ENCODE measurements at places on chromosomes 7 and 10.

- no peak for DNase-seq
Measured at GRCh38 chr10:121084016-121084674, 233.0 kb downstream of the WDR11 start.

DNA sequence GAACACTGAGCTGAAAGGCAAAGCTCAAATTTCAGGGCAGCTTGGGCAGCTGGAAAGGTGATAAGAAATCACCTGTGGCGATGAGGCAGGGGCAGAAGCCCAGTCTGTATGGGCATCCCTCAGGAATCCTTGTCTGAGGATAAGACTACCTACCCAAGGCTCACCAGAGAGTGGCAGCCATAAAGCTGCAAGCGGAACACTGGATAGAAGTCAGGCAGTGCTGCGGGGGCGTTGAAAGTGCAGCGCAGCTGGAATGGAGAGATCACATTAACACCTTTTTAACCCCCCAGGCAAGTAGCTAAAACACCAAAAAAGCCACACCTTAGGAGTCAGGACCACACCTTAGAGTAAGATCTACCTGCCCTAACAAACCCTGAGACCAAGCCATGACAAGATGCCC lies 38.2 kb downstream of the ABCB5 start:
- no peak for DNase-seq

DNA sequence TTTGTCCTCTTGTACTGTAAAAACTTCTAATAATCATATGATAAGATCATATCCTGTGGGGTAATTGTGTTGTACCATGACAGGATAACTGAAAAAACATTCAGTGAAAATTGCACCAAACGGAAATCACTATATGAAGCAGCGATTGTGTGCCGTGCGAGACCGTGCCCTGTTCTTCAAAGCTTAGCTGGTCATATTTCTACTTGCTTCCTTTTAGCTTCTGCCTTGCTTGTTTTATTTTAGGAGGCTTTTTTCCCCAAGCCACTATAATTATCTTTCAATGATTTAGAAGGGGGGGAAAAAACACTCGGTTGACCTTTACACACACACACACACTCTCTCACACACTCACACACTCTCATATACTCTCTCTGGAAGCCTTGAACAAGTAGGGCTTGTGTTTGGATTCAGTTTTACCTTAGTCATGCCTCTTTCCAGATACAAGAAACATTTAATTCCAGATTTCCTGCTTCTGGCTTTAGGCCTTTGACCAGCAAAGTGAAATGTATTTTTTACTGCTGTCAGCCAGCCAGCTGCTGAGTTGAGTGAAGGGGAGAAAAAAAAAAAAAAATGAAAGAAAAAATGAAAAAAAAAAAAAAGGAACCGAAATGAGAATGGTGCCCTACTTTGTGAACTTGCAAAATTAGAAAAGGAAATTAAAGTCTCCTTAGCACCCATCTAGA lies 181.4 kb downstream of the ARID5B start:
- DNase-seq: no peak

DNA sequence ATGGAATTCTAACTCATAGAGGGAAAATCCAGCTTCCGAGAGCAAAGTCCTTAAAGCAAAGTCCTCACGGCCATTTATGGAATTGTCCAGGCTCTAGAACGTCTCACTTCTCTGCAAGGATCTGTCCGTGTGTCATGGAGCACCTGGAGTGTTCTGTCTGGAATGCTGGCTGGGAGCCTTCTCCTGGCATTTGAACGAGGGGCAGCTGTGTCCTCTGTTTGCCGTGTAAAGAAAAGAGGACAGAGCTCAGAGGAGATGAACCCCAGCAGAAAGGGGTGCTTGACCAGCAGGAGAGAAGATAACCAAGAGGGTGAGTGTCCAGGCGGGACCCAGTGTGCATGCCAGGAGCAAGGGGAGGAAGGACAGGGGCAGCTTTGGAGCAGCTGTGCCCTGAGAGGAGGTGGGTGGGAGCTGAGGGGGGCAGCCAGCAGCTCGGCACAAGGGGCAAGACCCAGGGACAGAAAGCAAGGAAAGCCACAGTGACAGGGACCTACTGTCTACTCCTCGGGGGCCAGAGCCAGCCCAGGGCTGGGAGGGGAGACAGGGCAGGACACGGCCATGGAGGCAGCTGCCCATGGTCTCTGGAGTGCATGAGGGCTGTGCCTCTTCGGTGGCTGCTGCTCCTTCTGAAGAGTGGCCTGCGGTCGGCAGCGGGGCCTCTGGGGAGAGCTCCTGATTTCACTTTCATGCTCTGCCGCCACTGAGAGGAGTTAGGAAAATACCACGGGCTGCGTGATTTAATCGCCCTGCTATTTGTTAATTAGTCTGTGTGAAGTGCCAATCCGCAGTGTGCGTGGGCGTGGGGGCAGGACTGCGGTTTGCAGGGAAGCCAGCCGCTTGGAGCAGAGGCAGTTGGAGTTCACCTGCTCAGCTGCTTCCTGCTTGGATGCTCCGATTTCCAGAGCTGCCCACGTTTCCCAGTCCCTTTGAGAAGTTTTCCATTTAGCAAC lies 149.3 kb upstream of the SHH start:
- DNase-seq: no peak

- DNase-seq: no peak
Measured at GRCh38 chr10:112218036-112218390, 34.4 kb upstream of the GPAM start.

GRCh38 chr10:7889947-7890542 lies 71.7 kb downstream of the TAF3 start:
- no peak for DNase-seq

DNA sequence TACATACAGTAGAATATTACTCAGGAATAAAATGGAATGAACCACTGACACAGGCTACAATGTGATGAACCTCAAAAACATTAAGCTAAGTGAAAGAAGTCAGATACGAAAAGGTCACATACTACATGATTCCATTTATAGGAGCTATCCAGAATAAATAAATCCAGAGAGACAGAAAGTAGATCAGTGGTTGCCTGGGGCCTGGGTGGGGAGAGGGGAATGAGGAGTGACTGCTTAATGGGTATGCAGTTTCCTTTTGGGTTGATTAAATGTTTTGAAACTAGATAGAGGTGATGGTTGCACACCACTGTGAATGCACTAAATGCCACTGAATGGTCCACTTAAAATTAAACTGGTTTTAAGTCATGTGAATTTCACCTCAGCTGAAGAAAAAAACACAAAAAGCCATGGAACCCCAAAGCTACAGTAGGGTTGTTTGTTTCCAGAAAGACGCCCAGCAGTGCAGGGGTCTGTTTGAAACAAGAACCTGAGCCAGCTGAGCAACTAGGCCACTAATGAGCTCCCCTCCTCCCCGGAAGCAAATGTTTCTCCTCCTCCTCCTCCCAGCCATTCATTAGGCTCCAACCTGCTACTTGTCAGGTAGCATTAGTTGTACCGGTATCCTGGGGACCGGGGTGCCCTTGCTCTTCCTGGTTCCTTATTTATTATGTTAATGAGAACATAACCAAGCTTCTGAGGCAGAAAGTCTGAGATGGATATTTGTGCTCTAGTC lies 168.4 kb downstream of the EVX1 start:
- no peak for DNase-seq

DNA sequence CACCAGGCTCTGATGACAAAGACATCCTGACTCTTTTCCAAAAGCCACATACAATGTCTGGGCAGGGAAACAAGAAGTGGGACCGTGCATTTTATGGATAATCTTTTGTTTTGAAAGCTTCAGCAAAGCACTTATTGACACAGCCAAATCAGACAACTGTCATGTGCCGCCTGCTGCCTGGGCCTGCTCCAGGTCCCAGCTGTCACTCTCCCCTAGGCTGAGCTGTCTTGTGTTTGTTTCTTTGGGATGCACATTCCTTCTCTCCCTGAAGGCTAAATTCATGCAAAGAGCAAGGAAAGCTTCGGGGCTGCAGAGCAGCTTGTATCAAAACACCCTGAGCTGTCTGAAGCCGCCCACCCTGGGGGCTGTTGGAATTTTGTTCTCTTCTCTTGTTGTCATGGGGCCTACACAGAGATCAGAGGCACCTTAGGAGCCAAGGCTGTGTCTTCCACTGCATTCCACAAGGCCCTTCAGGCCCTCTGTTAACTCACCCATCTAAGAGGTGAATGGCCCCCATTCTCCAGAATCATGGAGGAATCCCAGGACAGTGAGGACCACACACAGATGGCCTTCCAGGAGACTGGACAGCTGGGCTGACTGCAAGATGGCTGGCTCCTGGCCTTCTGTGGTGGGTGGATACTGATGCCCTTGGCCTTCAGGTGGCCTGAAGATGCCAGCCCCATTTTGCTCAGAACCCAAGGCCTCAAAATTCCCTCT lies 17.8 kb upstream of the SLC18A2 start:
- no peak for DNase-seq

- no peak for DNase-seq
Measured at GRCh38 chr7:29356631-29357030, 162.1 kb downstream of the CHN2 start.

- no peak for DNase-seq
Measured at GRCh38 chr7:73824986-73825385, 5.8 kb upstream of the CLDN4 start.

DNA sequence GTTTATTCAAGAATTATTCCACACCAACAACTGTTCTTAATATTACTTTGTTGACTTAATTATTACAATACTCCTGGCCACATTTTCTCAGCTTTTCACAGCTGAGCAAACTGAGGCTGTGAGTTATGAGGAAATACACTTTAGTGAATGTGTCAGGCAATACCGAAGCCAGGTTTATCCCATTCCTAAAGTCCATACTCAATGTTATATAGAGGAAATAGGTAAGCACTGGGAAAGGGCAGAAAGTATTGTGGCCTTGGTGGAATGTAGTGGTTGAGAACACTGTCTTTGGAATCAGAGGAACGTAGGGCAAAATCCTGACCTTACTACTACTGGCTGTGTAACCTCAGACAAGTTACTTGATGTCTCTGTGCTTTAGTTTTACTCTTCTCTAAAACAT lies 110.8 kb downstream of the CD36 start:
- no peak for DNase-seq

- DNase-seq: no peak
Measured at GRCh38 chr7:32879460-32879859, 12.1 kb downstream of the KBTBD2 start.

DNA sequence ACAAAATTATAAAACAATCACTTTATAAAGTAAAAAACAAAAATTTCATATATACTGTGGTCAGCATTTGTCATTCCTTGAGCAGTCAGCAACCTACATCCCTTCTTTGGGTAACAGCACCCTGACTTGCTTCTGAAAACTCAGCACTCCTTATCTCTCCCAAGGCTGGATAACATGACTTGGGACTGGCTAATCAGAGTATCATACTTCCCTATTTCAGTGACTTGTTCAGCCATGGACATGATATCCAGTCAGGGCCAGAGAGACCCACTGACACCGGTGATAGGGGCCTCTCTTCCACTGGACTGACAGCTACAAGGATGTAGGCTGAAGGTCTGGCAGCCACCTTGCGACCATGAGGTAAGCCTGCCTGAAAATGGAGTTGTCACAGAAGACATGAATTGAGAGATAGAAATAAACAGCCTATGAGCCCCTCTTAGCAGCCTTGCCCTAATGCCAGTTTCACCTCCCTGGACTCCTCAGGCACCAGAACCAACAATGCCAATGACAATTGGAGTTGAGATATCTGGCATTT lies 84.4 kb upstream of the NEBL start:
- DNase-seq: no peak

DNA sequence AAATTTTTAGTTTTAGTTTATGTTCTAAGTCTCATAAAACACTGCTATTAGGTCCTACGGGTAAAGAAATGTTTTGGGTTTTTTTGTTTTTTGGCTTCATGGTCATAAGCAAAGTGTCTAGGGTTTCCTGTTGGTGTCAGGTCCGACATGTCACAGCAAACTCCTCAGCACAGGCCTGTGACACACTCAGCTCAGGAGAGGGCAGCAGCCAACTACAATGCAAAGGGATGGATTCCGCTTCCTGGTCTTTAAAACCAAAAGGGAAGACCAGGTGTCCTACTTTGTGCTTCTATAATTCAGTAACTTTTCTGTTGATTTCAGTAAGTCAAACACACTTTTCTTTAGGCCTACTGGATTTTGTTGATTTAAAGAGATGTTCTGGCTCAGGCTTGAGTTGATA lies 83.8 kb upstream of the MACROH2A2 start:
- DNase-seq: no peak

DNA sequence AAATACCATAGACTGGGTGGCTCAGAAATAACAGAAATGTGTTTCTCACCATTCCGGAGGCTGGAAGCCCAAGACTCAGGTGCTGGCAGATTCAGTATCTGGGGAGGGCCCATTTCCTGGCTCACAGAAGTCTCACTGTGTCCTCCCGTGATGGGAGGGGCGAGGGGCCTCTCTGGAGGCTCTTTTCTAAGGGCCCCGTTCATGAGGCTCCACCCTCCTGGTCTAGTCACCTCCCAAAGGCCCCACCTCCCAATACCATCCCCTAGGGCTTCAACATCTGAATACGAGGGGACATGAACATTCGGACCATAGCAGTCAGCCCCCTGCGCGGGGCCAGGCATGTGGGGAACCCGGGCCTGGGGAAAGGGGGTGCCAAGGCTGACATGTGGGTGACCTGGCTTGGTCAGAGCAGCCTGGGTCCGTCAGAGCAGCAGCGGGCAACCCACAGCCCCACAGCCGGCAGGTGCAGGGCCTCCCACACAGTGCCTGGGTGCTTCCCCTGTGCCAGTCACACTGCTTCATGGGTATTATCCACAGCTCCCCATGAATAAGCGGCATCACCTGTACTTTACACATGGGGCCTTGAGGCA lies 13.3 kb upstream of the CNPY1 start:
- no peak for DNase-seq

DNA sequence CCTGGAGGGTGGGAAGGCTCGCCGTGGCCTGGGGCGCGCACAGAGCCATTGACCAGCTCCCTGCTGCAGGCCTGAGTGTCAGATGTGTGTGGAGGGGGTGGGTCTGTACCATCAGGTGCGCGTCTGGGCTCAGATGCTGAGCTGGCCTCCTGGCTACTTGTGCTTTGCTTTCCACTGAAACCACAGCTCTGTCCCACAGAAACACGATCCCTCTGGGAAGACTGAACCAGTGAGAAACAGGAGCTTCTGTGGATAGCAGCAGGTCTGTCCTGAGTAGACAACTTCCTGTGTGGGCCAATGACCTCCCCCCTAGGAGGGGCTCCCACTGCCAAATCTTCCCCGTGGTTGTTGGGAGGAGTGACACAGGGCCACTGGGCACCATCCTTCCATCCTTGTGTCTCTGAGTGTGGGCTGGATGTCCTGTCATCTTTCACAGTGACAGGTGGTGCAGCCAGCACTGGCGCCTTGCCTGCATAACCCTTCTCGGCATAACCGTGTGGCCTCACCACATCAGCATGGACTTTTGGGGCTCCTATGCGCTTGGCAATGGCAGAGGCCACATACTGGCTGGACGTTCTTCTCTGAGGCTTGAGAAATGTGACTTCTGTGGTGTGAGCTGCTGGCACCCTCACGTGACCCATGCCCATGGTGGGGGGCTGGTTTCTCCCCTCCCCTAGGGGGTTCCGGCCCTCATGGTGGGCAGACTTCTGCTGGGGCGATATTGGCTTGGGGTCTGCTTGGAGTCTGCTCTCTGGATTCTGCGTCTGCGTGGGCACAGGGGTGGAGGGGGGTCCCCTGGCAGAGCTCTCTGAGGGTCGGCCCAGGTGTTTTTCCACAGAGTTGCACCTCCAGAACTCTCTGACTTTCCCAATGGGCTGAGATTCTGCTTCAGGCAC lies 245.5 kb upstream of the GRB10 start:
- DNase-seq: no peak

GRCh38 chr10:119341459-119342301 lies 134.3 kb downstream of the GRK5 start:
- DNase-seq: no peak

Data from iPS DF 6.9 (cell line).